Stimulated activated CD8-positive, alpha-beta memory T cell treated with anti-CD3 and anti-CD28 coated beads, Interleukin-2, amount 100 ng/mL, for 1 hour (primary cell): ENCODE measurements at places on chromosomes 12 and 14.

- peak; percentile 33 for DNase-seq
Measured at GRCh38 chr14:103518422-103519042, 4.1 kb downstream of the CKB start.

GRCh38 chr12:95553197-95553943 lies 2.1 kb upstream of the USP44 start:
- no peak for DNase-seq

DNA sequence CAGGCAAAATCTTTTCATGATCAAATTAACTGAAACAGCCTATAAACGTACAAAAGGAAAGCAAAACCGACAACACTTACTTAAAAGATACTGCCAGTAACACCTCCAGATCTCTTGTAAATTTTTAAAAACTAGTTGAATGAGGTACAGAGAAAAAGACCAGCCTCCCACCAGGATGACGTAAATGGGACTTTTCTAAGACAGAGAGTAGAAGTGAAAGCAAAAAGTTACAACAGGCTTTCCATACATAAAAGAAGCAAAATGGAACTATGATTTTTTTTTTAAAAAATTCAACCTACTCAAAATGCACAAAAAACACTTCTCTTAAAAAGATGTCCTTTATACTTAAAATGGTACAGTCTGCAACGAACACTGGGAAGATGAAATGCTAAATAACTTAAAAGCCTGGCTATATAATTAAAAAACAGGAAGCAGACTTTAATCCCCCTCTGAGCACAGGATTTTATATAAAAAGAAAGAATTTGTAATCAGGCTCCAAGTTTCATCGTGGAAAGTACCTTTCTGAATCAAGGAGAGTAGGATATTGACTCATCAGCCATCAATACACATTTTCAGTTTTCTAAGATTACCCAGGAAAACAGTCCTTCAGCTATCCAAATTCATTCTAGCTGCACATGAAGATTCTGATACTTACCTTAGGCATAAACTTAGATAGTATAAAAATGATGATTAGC lies 14.2 kb upstream of the MYO1A start:
- DNase-seq: no peak

DNA sequence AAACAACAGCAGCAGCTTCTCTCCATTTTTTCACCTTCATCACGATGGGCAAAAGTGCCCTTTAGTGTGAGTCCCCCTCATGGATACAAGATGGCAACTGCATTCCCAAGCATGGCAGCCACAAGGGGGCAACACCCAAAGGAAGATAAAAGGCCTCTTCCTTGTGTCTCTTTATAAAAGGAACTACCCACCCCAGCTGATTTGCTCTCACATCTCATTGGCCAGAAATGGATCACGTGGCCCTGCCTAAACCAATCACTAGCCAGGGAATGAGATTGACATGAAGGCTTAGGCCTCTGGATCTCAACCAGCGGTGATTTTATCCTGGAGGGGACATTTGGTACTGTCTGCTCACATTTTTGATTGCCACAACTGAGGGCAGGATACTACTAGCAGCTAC lies 21.9 kb upstream of the IFT81 start:
- no peak for DNase-seq

GRCh38 chr14:80549141-80549540 lies 337.8 kb upstream of the DIO2 start:
- no peak for DNase-seq

GRCh38 chr12:47318963-47319362 lies 239.2 kb upstream of the AMIGO2 start:
- no peak for DNase-seq

- no peak for DNase-seq
Measured at GRCh38 chr12:72747111-72747849, 475.1 kb downstream of the TRHDE start.

DNA sequence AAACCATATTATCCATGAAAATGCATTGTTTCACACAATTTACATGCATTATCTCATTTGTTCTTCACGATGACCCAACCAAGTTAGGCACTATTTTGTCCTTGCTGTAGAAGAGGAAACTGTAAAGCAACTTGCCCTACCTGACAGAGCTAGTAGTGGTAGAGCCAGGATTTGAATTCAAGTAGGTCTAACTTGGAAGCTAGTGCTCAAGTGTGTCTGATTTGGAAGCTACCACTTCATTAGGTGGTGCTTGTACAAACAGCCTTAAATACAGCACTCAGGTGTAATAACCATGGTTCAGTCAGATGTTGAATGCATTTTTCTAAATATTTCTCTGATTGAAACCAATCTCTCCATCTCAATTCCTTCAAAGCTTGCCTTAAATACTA lies 123.6 kb downstream of the PAWR start:
- no peak for DNase-seq

DNA sequence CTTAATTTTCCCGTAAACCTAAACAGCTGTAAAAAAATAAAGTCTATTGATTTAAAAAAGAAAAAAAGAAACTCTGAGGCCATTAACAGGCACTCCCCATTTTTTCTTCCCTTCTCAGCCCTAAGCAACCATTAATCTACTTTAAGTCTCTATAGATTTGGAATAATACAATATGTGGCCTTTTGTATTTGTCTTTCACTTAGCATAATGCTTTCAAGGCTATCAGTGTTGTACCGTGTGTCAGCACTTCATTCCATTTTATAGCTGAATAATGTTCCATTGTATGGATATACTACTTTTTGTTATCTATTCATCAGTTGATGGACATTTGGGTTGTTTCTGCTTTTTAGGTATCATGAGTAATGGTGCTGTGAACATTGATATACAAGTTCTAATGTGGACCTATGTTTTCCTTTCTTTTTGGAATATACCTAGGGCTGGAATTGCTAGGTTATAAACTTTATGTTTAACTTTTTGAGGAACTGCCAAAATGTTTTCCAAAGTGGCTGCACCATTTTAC lies 15.7 kb downstream of the CREBL2 start:
- no peak for DNase-seq

DNA sequence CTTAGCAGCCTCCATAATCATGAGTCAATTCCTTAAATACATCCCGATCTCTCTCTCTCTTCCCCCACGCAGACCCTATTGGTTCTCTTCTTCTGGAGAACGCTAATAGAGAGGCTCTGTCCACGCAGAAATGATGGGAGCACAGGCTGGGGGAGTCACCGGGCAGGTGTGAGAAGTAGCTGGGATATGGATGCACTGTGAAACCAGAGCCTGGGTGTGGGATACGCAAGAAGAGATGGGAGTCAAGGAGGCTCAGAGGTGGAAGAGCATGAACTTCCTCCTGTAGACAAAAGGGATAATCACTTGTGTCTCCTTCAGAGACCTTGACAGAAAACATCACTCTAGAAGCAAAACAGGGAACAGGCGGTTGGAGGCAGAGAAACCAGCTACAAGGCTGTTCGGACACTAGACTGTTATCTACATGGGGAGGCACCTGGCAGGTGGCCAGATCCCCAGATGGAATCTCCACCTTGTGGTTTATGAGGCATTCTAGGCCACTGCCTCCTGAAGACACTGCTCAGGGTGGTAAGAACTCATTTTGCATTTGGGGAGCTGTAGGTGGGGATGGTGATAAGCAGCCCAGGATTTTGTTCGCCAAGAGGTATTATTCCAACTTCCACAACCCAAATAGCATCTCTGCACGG lies 7.2 kb upstream of the SELPLG start:
- no peak for DNase-seq

- DNase-seq: no peak
Measured at GRCh38 chr14:101839236-101839635, 77.7 kb downstream of the PPP2R5C start.

- DNase-seq: no peak
Measured at GRCh38 chr14:60722107-60722356, 2.1 kb downstream of the SIX4 start.

DNA sequence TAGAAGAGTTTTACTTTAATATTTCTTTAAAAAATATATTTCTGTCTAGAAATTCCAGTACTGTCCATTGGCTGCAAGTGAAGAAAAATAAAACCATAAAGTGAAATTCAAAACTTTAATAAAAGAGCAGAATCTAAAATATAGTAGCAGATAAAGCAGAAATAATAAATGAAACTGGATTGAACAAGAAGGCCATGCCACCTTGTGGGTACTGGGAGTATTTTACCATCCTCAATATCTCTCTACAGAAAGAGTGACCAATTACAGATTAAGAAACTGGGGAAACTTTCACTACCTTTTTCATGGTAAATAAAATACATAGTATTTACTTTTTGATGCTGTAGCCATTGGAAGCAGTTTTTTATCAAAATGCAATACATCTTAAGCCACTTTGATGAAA lies 220.5 kb downstream of the BCAT1 start:
- DNase-seq: no peak

DNA sequence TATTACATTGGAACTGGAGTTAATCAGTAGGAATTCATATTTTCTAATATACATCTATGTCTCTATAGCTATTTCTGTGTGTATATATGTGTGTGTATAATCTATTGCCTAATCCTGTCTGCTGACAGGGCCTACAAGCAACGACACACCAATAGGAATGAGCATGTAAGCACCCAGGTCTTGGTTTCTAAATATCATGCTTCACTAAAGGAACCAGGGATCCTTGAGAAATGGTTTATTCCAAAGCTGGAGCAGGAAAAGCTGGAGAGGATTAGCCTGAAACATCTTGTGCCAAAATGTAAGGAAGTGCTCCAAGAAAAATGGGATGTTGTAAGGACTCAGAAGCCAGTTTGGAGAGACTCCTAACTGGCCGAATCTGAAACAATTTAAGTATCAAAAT lies 29.3 kb upstream of the LGALS3 start:
- no peak for DNase-seq

GRCh38 chr12:39272871-39273655 lies 169.9 kb downstream of the KIF21A start:
- DNase-seq: peak; percentile 1

DNA sequence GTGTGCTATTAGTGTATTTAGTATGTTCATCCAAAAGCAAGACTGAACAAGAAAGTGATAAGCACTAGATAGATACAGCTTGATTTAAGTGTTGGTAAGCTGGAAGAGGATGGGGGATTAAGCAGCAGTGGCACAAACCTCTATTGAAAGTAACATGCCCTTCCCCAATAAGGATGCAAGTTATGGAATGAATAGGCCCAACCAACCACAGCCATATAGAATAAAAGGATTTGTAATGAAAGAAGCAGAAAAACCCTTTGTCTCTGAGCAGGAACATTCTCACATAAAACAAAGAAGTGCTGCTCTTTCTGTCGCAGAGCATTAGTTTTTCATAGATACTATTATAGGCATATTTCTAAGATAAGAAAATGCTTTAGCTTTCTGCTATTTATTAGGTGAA lies 310.7 kb downstream of the IPO8 start:
- DNase-seq: no peak

DNA sequence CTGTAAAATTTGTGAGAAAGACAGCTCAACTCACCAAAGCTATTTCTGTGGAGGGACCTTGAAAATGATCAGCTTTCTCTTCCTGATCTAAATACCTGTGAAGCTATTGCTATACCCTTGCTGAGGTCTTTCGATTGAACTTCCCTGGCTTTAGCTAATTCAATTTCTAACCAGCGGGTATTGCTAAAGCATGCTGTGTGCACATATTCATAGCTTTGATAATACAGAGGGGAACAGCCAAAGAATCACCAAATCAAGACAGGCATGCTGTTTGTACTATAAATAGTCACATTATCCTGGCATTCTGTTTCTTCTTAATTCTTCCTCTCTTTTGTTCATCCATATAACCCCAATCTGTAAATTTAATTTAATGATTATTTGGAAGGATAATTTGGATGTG lies 233.0 kb downstream of the LRFN5 start:
- no peak for DNase-seq

GRCh38 chr14:93520053-93520607 lies 89.4 kb downstream of the UNC79 start:
- no peak for DNase-seq

DNA sequence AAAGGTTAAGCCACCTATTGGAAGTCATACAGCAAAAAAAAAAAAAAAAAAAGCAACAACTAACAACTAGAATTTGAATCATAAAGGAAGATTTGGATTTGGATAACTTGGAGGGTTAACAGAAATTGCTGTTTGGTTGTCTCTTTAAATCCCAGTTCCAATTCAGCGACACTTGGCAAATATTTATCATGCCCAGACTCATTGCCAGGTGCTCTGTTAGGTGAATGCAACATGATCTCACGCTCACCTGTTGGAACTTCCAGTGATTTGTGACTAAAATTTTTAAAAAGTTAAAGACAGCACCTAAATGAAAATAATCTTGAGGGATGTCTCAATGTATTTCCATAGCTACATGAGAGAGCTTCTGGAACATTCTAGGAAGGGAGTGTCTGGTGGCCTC lies 103.7 kb downstream of the TBX3 start:
- DNase-seq: no peak

DNA sequence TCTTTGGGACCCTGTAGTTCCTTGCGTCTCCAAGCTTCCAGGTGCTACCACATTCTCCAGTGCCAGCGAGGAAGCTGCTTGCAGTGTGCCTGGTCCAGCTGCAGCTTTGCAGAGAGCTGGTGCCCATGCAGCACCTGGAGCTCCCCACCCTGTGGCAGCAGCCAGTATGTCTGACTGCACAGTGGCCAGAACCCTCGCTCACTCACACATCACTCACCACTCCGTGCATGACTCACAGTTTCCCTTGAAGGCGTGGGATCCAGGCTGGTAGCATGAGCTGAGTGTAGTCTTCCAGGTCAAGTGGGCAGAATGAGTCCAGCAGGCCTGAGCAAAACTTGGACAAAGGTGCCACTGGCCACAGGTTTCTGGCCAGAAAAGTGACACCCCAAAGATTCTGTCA lies 33.6 kb downstream of the SDR9C7 start:
- DNase-seq: no peak

DNA sequence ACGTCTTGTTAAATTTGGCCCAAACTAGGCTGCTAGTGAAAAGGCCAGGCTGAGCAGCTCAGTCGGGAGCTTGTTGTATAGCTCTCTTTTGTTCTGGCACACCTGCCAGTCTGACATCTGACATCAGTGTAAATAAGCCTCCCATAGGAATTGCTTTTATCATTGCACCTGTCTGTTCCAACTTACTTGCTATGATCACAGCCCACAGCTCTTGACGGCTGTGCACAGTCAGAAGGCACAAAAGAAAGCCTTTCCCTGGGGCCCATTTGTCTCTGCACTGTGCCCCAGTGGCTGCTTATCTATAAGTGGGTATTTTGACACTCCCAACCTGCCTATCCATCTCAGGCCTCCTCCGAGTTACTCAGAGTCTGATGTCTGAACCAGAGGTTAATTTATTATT lies 324.5 kb downstream of the NUAK1 start:
- DNase-seq: no peak

DNA sequence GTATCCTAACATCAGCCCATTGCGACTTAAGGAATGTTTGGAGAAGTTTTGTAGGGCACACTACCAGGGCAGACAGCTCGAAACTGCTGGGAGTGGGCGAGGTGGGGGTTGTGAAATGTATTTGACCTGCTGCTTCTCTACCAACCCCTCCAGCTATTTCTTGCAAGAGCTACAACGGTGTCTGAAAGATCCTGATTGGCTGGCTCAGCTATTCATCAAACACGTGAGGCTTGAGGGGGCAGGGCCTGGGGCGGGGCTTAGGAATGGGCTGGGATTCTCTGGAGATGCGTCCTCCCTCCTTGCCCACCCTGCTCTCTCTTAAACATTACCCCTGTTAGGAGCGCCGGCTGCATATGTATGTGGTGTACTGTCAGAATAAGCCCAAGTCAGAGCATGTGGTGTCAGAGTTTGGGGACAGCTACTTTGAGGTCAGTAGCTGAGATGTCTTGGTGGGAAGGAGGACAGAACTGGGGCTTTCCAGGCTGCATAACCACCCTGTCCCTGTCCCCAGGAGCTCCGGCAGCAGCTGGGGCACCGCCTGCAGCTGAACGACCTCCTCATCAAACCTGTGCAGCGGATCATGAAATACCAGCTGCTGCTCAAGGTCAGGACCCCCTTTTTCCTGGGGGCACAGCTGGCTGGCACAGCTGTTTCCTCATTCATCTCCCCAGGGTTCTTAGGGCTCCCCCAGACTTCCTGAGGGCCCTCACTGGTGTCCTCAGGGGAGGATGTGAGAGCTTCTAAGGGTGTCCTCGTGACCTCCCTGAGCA lies 3.1 kb downstream of the ARHGEF25 start:
- no peak for DNase-seq
